Adrenal gland (tissue), 19 donors: ENCODE measurements at places on chromosomes 4 and X. TPM values are rescaled to one million over a fixed set of nuclear protein-coding genes. Genes with fewer than 3 reads are reported as not detected.

DNA sequence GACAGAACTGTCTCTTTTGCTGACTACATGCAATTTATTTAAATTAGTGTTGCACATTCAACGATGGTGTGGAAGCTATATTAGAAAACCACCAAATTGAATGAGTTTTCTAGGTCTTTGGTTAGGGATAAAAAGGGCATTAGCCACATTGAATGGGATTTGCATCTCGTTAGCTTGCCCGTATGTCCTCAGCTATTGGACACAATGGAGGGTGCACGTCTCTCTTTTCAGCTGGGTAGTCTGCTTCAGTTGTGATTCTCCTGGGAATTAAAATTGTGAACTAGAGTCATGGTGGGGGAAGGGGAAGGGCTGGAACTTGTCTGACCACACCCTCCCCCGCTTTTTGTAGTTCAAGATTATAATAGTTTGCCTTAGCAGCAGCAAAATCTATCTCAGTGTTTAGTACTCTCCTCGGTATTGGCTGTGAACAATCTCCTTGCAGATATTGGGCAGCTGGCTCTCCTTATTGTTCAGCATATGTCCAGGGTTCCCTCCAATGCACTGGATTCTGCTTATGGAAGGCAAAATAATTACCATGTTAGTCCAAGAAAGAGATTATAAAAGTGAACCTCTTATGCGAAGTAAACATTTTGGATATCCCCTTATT lies 23.3 kb downstream of the TRIM2 start:
- H3K27me3 ChIP-seq: no peaks in the 10 kb centered on the region
- H3K4me1 ChIP-seq: no peaks in the 10 kb centered on the region
- no peak for DNase-seq
- H3K27ac ChIP-seq: no peak overlapping the region

DNA sequence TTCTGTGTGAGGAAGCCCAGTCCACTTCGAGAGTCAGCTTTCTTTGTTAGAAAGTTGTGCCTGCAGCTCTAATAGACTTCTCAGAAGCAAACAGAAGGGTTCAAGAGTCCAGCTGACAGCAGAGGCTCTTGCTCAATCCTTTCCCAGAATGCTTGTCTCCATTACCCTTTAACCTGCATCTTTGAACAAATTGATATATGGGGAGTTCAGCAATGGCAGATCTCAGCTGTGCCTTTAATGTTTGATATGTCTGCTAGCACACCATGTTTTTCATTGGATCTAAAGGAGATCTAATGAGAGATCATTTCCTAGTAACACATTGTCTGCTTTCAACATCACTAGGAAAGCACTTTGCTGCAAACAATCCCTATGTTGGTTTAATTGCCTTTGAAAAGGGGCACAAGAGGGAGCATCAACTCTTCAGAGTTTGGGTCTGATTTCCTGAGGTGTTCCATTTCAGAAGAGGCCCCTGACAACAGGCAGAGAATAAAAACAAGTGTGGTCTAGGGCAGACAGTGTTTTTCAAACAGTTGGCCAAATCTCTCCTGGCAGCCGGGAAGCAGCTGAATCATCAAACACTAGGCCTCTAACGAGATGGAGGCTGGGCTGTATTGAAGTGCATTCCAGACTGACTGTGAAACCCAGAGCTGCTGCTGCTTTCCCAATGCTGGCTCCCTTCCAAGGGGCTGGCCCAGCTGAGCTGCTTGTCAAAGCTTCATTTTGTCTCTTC lies 55.5 kb downstream of the LUZP4 start:
- H3K27me3 ChIP-seq: peaks cover 4% of the 10 kb centered on the region
- peak overlapping the region; percentile 72 for H3K27ac ChIP-seq
- H3K4me1 ChIP-seq: peaks cover 10% of the 10 kb centered on the region
- no peak overlapping the region for H3K4me3 ChIP-seq
- peak; percentile 91 for DNase-seq
- no peaks in the 10 kb centered on the region for H3K36me3 ChIP-seq

GRCh38 chr4:110667670-110668069 lies 44.8 kb upstream of the PITX2 start:
- no peaks in the 10 kb centered on the region for H3K36me3 ChIP-seq
- H3K27me3 ChIP-seq: no peaks in the 10 kb centered on the region
- H3K4me1 ChIP-seq: no peaks in the 10 kb centered on the region
- no peak for DNase-seq

FAM184B gene
- total RNA-seq: not detected

TNMD gene
- total RNA-seq: 0.14 TPM

ATP2B3 gene
- 23.3 TPM for total RNA-seq
